ENCODE measurements at places on chromosomes 6 and 20.
A peak's percentile ranks its signal among the peaks of the same experiment; 100 is the strongest.

GRCh38 chr6:109527989-109528388 lies 45.0 kb upstream of the ZBTB24 start:
- DNase-seq: no peak

DNA sequence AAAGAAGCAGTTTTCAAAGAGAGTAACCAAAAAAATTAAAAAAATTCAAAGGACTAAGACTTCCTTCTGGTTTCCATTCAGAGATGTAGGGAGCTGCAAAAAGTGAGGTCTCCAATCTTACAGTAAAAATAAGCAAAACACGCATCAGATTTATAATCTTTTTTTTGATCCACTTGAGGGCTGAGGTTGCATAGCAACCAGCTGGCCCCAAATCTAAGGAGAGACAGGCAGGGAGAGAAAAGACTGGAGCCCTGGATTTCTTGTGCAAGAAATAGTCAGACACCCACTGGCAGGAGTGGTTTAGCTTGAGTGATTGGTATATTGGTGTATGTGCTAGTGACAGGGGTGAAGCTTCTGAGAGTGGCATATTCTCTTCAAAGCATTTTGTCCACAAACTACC lies 135.9 kb upstream of the FUT9 start:
- DNase-seq: no peak

DNA sequence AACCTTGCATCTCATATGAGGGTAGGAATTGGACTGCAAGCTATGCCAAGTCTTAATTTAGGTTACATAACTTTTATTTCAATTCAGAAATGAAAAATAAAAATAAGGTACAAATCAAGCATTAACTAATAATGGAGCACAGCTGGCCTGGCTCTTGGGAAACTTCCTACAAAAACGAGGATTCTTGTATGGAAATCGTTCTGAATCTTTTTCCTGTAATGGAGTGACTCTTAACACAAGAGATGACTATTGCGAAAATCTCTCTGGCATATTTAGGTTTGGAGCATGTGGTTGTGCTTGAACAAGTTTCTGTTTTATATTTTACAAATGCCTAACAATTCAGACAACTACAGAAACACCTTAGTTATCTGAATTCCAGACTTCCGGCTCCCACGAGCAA lies 34.0 kb upstream of the PI16 start:
- no peak for DNase-seq

DNA sequence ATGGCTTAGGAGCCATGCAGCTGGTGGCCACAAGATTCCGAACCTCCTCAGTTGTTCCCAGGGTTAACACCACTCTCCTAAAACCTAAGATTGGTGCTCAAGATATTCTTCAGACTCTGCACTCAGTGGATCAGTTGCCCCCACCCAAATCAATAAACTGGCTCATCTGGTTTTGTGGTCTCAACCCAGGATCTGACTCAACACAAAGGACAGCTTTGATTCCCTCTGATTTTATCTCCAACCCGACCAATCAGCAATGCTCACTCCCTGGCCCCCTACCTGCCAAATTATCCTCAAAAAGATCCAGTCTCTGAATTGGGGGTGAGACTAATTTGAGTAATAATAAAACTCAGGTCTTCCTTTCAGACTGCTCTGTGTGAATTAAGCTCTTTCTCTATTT lies 137.5 kb downstream of the EYS start:
- DNase-seq: no peak

- DNase-seq: no peak
Measured at GRCh38 chr20:61295682-61296628, 43.9 kb downstream of the CDH4 start.

DNA sequence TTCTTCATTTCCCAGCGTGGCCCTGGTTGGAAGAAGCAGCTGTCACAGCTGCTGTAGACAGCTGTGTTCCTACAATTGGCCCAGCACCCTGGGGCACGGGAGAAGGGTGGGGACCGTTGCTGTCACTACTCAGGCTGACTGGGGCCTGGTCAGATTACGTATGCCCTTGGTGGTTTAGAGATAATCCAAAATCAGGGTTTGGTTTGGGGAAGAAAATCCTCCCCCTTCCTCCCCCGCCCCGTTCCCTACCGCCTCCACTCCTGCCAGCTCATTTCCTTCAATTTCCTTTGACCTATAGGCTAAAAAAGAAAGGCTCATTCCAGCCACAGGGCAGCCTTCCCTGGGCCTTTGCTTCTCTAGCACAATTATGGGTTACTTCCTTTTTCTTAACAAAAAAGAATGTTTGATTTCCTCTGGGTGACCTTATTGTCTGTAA lies 292.7 kb downstream of the ESR1 start:
- peak; percentile 51 for DNase-seq

DNA sequence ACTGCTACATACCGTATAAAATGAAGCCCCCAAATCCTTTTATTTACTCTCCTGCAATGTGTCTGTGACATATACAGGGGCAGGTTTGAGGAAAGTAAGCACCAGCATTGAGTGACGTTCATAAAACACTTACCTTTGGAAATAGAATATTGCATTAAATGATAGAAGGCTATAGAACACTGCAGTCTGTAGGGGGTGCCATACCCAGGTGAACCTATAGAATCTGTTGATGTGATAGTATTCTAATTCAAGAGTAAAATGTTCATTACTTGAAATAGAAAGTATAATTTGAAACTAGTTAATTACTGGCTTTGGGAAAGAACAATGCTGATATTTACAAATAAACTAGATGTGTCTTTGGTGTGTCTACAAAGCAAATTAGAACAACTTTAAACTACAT lies 47.0 kb upstream of the PRL start:
- DNase-seq: no peak

GRCh38 chr6:4611429-4612129 lies 164.6 kb upstream of the CDYL start:
- DNase-seq: no peak

DNA sequence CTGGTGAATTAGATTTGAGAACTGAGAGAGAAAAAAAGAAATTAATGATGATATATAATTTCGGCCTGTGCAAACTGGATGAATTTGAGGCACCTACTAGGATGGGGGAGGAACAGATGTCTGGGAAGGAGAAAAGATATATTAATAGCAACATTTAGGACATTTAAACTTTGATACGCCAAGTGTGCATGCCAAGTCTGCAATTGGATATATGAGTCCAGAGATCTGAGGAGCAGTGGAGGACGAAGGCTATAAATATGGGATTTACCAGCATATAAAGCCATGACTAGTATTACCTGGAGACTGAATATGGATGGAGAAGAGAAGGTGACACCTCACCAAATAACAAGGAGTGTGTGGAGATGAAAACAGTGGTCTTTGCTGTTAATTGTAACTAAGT lies 272.6 kb upstream of the HSF2 start:
- DNase-seq: peak; percentile 37

GRCh38 chr6:19037607-19038006 lies 650.5 kb downstream of the RNF144B start:
- DNase-seq: no peak

DNA sequence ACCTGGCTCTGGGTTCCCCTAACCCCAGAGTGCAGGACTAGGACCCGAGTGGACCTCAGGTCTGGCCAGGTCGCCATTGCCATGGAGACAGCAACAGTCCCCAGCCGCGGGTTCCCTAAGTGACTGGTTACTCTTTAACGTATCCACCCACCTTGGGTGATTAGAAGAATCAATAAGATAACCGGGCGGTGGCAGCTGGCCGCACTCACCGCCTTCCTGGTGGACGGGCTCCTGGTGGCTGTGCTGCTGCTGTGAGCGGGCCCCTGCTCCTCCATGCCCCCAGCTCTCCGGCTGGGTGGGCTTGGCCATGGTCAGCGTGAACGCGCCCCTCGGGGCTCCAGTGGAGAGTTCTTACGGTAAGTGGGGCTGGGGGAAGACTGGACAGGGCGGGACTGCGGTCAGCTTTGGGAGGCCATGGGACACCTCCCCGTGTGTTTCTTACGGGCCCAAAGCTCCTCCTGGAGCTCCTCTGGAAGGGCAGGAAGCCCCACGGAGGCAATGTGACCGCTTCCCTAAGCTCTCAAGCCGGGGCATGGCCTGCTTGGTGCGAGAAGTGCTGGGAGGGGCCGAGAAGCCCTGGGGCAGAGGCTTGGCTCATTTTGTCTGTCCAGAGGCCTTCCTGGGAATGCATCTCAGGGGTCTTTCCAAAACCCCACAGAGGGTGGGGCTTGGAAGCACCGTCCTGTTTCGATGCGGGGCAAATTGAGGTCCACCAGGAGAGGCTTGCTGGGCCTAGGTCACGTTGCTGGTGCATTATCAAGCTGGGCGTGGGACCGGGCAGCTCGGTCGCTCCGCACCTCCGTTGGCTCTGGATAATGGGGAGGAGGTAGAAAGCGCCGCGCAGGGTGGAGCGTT lies at the start of gene HNF4A:
Gene HNF4A (plus strand): TSS at position 202 of the 855 bp plus-strand sequence. CDS start 106 bp downstream, at position 308.
- no peak for DNase-seq

DNA sequence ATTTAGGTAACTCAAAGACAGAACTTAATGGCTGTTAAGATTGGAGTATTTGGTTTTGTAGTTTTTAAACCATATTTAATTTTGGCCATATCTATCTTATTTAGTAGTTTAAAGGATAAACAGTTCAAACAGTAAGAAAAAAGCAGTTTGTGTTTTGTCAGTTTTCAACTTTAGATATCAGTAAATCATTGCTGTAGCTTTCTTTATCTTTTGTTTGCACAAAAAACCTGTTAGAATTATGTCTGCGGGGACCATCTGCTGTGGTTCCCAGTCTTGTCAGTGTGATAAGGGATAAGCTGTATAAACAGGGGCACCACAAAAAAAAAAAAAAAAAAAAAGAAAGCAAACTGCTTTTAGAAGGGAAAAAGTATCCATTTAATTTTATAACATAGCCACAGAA lies 40.9 kb downstream of the CDKAL1 start:
- DNase-seq: no peak

- no peak for DNase-seq
Measured at GRCh38 chr6:4543596-4543995, 232.6 kb upstream of the CDYL start.

DNA sequence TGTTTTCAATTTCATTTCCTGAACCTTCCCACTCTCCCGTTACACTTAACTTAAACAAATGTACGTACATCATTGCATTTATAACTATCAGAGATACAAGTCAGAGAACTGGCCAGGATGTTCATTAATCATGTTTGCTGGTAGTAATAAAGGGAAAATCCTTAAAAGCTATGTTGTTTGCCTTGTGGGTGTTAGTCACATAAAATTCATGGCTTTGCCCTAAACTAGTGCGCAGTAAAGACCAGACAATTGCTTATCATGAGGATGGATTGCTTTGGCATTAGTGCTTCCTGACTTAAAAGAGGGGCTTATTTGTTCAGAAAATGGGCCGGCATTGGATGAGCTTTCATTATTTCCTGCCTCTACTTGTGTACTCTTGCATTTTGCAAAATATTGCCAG lies 1037.3 kb upstream of the FLRT3 start:
- DNase-seq: no peak

DNA sequence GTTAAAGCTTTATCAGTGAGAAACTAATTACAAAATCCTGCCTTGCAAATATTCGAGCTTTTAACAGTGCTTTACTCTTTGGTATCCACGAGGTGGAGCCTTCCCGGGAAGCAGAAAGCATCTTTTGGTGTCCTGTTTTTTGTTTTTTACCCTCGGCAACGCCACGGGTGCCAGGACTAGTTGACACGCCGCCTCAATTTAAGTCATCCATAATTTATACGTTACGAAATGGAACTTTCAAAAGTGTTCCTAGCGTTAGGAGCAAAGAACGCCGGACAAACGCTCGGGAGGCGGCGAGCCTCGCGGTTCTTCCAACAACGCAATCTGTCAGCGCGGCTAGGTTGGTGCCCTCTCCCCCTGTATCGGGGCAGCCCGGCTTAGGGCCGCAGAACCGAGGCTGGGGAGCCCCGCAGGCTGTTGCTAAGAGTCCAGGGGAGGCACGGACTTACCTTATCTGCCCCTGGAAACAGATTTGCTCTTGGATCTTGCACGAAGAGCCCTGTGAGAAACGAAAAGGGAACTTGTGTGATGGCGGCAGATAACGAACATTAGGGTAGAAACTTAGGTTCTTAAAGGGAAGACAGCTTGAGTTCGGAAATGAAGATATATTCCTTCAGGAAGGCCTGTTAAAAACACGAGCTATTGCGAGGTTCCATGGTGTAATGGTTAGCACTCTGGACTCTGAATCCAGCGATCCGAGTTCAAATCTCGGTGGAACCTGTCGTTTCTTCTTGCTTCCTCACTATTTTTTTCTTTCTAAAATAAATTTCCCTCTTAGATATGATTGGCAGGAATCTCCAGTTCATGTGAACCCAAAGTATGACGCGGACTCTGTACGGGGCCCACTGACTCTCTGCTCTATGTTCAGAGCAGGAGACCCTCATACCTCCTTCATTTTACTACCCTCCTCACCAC lies 46.2 kb upstream of the ZNF184 start:
- peak; percentile 90 for DNase-seq

DNA sequence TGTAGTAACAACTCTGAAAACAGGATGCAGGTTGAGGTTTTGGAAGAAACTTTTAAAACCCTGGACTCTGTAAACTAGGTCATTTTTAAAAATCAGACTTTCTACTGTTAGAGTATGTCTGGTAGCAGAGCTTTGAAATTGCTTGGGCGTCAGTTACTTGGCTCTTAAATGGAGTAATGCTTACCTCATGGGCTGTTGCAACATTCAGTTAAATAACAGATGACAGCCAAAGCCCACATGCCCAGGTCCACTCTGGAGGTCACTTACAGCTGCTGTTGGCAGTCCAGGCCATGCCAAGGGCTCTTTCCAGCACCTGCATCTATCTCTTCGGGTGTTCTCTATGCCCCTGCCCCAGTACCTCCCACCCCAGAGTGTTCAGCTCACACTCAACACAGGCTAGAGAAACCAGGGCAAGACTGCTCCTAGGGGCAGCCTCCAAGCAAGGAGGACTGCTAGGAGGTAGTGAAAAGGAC lies 96.4 kb downstream of the BANF2 start:
- DNase-seq: no peak

DNA sequence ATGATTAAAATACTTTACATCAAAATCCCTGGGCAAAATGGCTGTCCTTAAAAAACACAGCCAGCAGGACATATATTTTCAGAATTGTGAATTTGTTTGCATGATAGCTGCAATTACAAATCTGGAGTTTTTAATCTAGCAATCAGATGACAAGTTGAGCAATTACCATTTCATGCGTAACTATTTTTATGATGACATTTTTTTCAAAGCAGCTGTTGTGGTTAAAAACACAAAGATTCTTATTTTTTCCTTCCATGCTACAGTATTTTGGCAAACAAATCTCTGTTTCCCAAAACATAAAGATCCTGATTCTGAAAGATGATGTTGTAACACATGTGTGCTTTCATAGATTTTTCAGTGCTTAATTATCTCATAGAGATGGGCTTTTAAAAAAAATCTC lies 90.2 kb downstream of the PHACTR1 start:
- no peak for DNase-seq

DNA sequence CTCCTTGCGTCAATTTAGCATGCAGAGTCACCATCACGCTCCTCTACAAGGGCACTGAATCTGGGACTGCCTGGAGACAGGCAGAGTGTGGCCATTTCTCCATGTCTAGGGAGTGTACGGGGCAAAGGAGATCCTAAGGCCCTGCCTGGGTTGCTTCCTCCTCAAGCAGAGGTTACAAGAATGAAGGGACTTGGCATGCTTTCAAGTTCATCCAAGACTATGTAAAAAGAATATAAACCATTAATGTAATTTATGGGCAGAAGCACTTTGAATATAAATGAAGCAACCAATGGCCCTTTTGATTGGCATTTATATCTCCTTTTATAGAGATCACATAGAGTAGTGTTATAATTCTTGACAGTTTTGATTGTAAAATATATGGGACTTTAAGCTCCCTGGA lies 137.5 kb downstream of the BTBD3 start:
- no peak for DNase-seq
